ENCODE measurements at places on chromosomes 11 and 22.

- no peak for DNase-seq
These were observed 24.7 kb downstream of the CAPN1 start for GRCh38 chr11:65206441-65206841.

DNA sequence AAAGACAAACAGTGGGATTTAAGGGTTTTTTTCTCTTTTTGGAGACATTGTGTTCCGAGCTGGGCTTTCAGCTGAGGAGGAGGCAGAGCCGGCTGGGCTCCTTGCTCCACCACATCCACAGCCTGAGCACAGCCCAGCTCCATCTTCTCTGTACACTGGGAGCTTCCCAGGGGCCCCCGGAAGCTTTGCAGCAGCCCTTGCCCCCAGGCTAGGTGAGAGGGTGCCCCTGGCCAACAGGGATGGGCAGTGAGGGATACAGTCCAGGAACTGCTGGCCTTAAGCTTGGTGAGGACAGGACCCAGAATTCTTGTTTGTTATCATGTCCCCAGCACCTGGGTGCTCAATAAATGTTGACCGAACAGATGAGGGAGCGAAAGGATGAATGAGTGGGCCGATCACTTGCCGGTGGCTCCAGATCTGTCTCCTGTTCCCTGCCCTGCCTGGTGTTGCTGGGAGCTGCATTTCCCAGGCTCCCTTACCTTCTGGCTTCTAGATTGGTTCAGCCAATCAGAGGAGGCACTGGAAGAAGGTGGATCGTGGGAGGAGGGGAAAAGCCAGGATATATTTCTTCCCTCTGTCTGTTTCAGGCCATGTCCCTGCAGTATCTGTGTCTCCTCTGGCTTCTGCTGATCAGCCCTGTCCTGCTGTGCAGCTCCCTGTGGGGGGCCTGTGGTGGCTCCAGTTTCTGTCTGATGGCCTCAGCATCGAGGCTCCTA lies 26.5 kb upstream of the NECTIN1 start:
- DNase-seq, result no peak

- no peak for DNase-seq
These were observed 69.4 kb downstream of the MRTFA start for GRCh38 chr22:40567106-40567505.

GRCh38 chr11:86438685-86439084 lies 64.0 kb downstream of the CCDC81 start:
- DNase-seq, result no peak

- no peak for DNase-seq
These were observed 506.8 kb downstream of the BRD1 start for GRCh38 chr22:49320714-49321476.

- DNase-seq, result no peak
These were observed 18.4 kb upstream of the OSBPL5 start for GRCh38 chr11:3183523-3183922.

GRCh38 chr11:62694455-62695167 lies 5.3 kb upstream of the LRRN4CL start:
- DNase-seq, result peak; percentile 81

GRCh38 chr11:89495951-89496350 lies 4.8 kb upstream of the NOX4 start:
- DNase-seq, result no peak

GRCh38 chr11:1600626-1601025 lies 2.5 kb upstream of the KRTAP5-2 start:
- DNase-seq, result no peak

GRCh38 chr11:97332271-97332670 lies 942.5 kb downstream of the JRKL start:
- no peak for DNase-seq

GRCh38 chr11:32529994-32530588 lies 53.5 kb upstream of the EIF3M start:
- DNase-seq, result no peak

DNA sequence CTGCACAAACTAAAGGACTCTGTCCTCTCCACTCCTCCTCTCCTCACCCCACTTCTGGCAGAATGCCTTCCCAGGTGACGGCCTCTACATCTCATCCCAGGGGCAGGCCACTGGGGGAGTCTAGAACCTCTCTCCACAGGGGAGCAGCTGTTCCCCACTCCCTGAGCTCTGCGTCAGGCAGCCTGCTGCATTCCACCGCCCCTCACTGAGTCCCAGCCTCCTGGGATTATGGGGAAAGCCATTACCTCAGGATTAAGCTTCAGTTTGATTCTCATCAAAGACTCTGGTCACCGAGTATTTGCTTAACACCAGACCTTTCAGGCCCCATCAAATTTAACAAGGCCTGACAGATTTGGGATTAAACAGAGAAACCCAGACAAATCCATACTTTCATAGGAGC lies 405.9 kb downstream of the NXPE2 start:
- DNase-seq, result no peak

- no peak for DNase-seq
These were observed 238.1 kb downstream of the CADM1 start for GRCh38 chr11:115266066-115266639.

GRCh38 chr11:65290448-65291165 lies 24.1 kb upstream of the CDC42EP2 start:
- DNase-seq, result peak; percentile 93

- peak; percentile 58 for DNase-seq
These were observed 129.5 kb upstream of the E2F8 start for GRCh38 chr11:19370100-19370861.

- peak; percentile 89 for DNase-seq
These were observed 1.0 kb upstream of the ROBO4 start for GRCh38 chr11:124898711-124899110.

DNA sequence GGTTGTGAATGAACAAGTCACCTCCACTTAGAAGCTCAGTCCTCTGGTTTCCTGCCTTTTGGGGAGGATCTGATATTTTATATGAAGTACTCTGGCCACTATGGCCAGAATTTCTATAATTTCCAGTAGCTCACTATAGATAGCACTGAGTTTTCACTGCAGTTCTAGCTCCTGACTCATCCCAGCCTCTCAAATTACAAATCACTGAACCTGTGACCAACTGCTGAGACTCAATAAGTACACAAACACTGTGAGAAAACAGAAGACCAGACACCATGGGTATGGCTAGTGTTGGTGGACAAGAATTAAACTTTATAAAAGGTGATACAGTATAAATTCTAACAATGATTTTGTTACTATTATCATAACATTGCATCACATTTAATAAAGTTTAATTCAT lies 47.1 kb upstream of the UCP3 start:
- DNase-seq, result no peak

- no peak for DNase-seq
These were observed 8.4 kb upstream of the RANBP1 start for GRCh38 chr22:20107471-20107901.

DNA sequence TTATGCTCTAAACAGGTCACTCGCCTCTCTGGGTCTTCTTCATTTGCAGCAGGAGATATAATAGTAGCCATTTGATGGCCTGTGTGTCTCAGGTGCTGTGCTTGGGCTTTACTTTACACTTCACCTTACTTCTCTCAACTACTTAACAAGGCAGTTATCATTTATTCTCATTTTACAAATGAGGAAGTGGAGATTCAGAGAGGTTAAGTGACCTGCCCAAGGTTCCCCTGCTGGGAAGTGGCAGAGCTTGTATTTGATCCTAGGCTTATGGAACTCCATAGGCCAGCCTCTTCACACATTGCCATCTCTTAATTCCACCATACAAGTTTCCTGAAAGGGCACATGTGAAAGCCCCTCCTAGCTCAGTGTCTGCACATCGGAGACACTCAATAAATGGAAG lies 30.4 kb downstream of the FAM181B start:
- no peak for DNase-seq

DNA sequence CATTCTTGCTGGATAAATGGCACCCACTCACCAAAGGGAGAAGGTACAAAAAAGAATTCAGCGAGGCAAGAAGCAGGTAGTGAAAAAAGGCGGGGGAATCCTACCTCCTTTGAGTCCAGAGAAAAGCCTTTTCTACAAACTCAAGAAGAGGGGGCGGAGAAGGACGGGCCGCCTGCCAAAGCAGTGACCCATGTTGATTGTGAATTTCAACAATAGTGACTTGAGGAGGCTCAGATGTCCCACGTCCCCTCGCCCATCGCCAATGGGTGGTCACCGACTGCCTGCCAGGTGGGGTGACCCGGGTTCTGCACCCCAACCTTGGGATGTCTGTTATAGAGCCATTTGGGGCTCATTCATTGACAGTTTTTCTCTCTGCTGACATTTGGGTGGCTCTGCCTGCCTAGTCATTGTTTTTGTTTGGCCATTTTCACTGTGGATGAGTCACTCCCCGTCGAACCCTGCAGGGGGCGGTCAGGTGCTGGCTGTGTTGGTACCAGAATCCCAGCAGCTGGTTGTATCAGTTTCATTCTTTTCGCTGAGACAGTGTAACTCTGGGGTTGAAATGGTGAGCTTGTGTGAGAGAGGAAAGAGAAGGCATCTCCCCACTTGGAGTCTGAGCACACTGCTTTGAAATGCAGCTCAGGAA lies 163.4 kb upstream of the NCAM1 start:
- DNase-seq, result no peak

DNA sequence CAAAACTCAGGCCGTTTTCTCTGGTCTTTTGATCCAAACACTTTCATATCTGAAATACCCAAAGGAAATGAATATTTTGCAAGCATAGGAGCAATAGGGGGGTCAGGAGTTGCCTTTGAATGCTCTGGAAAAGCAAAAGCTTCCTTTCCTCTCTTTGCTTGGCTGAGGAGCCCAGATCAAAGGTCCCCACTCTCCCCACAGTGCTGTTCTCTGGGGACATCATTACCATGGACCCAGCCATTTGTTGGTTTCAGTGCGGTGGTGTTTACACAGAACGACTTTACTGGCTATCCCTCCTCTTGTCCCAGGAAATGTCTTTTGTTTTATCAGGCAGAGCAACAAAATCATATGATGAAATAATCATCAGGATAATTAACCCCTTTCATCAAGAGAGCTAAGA lies 1089.1 kb downstream of the TBC1D22A start:
- no peak for DNase-seq

DNA sequence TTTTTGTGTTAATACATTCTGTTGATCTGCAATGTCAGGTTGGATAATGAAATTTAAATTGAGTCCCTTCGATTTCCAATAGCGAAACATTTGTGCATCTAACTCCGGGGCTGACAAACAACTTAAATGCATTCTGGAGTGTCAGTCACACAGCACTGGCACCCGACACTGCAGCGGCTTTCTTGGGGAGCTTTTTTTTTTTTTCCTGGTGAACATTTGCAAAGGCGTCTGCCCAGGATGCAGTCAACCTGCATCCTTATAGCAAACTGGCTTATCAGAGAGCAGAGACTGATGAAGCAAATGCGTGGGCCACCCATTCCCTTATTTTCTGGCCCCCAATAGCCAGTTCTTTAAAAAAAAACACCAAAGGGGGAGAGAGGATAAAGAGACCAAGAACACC lies 1167.7 kb downstream of the LRRC4C start:
- DNase-seq, result no peak

DNA sequence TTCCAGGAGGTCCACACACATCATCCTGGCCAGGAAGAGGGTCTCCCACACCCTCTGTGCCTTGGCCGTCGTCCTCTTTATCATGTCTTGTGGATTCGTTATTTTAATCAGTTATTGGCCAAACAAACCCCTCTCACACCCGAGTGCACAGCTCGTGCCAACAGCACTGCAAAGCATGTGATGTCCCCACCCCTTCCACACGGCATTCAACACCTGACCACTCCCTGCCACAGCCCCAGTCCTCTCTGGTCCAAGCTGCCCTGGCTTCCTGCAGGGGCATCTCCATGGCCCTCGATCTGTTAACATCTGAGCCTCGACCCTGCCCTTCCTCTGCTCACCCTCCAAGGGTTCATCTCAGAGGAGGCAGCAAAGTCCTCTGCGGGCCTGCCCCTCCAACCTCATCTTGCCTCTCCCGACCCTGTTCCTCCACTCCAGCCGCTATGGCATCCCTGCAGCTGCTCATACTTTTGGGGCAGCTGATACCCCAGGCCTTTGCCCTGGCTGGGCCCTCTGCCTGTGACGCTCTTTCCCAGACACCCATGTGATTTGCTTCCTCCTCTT lies 14.0 kb downstream of the MYEOV start:
- no peak for DNase-seq

DNA sequence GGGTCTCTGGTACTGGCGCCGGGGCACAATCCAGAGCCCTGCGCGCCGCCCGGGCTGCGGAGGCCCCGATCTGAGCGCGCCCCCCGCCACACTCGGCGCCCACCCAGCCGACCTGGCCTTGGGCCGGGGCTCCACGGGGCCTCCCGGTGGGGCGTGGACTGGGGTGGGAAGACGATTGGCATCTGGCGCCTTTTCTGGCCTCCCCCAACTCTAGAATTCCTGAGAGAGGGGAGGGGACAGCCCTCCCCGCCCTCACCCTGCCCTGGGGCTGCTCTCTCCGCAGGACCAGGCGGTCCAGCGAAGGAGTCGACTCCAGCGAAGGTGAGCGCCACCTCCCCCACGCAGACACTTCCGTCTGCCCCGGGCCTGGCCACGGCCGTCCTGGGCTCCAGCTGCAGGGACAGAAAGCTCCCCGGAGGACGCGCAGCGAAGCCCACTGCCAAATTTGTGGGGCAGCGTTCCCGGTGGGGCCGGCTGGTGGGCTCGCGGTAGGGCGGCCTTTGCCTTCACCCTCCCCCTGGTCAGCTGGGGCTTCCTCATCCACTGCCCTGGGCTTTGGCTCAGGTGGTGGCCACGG lies 593 bp downstream of the SSH3 start:
- peak; percentile 29 for DNase-seq

DNA sequence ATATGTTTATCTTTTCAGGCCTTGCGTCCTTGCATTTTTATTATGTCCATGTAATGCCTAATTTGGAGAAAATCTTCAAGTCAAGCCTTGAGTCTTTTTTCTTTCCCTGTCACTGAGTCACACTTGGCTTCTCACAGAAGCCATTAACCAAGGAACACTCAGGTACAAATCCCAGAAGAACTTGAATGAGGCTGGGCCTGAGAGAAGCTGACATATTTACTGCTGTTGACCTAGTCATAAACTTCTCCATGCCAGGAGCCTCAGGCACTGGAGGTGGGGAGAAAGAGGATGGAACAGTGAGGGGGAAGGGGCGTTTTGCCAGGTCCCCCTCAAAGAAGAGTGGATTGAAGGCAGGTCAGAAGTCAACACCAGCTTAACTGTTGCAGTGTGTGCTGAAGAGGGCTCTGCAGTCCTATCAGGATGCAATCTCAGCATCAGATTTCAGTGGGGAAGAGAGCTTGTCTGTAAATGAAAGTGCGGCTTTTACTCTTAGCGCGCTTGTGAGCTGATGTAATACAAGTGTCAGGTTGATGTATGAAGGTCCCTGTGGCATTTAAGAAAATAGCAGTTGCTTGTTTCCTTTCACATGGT lies 526.0 kb downstream of the ETS1 start:
- DNase-seq, result peak; percentile 34

DNA sequence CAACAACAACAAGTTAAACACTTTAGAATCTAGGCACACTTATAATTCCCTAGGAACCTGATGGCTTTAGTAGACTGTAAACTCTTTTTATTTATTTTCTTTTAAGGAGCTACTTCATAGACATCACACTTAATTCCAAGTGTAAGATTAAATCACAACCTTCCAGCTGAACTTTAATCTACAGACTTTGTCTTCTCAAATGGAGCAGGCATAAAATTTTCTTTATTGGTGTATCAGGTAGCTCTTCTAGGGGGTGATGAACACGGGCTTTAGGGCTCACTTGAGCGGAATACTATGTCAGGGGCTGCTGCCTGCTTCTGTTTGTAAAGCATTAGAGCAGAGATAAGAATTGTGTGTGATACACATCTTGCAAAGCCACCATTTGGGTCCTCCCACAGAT lies 525.8 kb upstream of the FAT3 start:
- DNase-seq, result no peak

GRCh38 chr22:21446827-21447690 lies 20.1 kb upstream of the TMEM191C start:
- DNase-seq, result no peak

Data from lung (tissue), 17 donors.